Skin of body (tissue), 3 donors: ENCODE measurements at places on chromosomes 12 and 14.

GRCh38 chr14:97377550-97377949, 580.4 kb downstream of the VRK1 start:
- no peak for DNase-seq

- no peak for DNase-seq
These were observed 1.8 kb downstream of the MSRB3 start for GRCh38 chr12:65280306-65280705.

DNA sequence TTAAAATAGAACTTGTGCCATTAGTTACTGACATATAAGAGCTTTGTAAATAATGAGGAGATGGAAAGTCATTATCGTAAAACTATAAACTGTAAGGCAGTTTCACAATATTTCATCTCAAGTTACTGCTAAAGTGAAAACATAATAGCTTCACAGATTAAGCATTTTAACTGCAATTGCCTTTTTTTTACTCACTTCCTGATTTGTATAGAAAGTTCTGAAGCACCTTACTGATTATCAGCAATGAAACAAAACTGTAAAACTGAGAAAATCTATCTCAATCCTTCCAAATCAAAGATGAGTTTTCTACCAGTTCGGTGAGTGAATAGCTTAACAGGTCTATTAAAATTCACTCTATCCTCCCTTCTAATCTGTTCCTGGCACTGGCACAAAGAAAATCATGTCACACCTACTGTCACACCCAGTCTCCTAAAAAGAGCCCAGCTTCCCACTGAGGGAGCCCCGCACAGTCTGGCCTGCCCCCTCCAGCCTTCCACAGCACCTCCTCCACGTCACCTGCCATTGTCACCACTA, 161.4 kb upstream of the ABCD2 start:
- DNase-seq = no peak

GRCh38 chr14:57848353-57848752, 17.5 kb downstream of the SLC35F4 start:
- DNase-seq = peak; percentile 3

- no peak for DNase-seq
These were observed 33.8 kb downstream of the SYT1 start for GRCh38 chr12:78898416-78898815.

- peak; percentile 11 for DNase-seq
These were observed 151.5 kb upstream of the SLC38A2 start for GRCh38 chr12:46523863-46524770.

GRCh38 chr12:118103601-118104382, at the start of gene VSIG10:
Gene VSIG10, minus strand, starts transcription at chr12:118104011. Its CDS starts 340 bp downstream, at chr12:118103671.
- peak; percentile 27 for DNase-seq
